ENCODE measurements at places on chromosomes 11 and 22.

GRCh38 chr22:37855462-37855861, 6.2 kb downstream of the EIF3L start:
- DNase-seq, result no peak

GRCh38 chr11:103624708-103625623, 411.5 kb upstream of the DDI1 start:
- no peak for DNase-seq

DNA sequence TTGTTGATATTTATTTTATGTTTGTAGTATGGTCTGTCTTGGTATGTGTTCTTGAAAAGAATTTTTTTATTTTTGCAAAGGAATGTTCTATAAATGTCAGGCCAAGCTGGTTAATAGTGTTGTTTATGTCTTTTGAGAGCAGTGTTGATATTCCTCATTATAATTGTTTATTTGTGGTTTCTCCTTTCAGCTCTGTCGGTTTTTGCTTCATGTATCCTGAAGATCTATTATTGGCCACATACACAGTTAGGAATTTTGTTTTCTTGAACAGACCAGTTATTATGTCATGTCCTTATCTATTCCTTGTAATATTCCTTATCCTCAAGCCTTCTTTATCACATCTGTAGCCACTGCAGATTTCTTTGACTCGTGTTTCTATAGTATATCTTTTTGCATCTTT, 56.5 kb downstream of the PDHX start:
- DNase-seq, result no peak

DNA sequence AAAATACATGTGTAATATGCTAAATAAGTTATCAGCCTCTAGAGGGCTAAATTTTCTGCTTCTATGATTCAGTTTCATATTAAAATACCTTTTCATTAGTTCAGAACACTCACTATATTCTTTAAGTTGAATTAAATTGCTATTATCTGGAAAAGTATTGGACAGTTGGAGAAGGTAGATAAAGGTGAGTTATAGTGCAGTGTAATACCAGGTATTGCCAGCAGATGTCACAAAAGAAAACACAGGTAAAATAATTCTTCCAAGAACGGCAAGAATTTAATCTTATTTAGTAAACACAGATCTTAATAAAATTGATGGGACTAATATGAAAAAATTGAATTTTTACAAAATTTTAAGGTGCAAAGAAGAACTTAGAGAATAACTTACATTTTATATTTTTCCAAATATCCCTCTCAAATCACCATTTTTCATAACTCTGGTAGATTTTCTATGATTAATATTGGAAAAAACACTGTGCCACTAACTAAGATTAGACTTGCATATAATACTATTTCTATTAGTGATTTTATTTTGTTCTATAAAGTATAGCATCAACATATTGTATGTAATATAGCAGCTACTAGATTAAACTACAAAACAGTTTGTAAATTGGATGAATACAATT, 1.7 kb upstream of the LRRC4C start:
- DNase-seq, result no peak

- no peak for DNase-seq
Measured at GRCh38 chr22:33389936-33390335, 331.8 kb upstream of the SYN3 start.

Data from stimulated activated naive CD8-positive, alpha-beta T cell treated with anti-CD3 and anti-CD28 coated beads, Interleukin-15, Interleukin-2, amounts not matched to agents 100 U/mL and 50 U/mL, for 24 hours (primary cell).